ENCODE measurements at places on chromosomes 7 and 10.

GRCh38 chr7:100360135-100360854 lies 2.4 kb downstream of the PILRB start:
- no peak for DNase-seq

DNA sequence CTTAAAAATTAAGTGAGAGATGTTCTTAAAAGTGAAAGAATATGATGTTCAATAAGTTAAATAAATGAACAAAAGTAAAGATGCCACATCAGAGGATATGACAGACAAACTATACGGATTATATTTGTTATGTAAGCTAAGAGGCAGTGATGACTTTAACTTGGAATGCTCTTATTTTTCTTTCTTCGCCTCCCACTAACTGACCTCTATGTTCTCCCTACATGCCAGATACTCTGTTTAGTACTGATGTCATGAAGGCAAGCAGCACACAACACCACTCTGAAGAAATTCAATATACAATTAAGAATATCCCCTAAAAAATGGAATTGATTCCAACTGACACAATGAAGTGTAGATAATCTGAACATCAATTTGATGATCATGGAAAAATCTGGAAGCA lies 223.4 kb downstream of the DOCK4 start:
- DNase-seq: no peak

DNA sequence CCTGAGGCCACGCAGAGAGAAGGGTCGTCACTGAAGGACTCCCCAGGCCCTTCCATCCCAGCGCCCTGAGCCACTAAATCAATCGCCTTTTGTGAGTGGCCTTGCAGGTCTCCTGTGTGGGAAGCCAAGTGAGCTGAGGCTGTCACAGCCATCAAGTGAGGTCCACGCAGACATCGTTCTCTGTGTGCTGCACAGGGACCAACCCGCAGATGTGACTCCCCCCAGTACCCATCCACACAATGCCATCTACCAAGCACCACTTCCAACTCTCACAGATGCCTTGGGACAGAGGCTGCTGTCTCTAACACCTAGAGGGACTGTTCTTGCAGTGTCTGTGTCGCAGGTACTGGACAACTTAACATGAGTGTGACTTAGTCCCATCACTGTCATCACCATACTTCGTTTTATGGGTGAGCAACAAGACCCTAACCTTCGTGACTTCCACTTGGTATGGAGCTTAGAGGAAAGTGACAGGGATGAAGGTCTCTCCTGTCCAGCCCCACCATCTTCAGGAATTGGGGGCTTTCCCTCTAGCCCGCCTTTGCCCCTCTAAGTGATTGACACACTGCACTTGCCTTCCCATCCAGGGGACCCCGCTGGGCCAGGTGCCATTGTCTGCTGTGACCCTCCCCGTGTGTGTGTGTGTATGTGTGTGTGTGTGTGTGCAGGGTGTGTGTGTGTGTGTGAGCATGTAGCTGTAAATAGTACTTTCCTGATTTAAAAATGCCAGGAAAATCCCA lies 51.4 kb upstream of the TMEM72 start:
- DNase-seq: no peak

GRCh38 chr7:30351724-30352123 lies 67.3 kb downstream of the ZNRF2 start:
- DNase-seq: no peak

GRCh38 chr10:5530412-5530806 lies 5.6 kb downstream of the CALML3 start:
- DNase-seq: no peak

DNA sequence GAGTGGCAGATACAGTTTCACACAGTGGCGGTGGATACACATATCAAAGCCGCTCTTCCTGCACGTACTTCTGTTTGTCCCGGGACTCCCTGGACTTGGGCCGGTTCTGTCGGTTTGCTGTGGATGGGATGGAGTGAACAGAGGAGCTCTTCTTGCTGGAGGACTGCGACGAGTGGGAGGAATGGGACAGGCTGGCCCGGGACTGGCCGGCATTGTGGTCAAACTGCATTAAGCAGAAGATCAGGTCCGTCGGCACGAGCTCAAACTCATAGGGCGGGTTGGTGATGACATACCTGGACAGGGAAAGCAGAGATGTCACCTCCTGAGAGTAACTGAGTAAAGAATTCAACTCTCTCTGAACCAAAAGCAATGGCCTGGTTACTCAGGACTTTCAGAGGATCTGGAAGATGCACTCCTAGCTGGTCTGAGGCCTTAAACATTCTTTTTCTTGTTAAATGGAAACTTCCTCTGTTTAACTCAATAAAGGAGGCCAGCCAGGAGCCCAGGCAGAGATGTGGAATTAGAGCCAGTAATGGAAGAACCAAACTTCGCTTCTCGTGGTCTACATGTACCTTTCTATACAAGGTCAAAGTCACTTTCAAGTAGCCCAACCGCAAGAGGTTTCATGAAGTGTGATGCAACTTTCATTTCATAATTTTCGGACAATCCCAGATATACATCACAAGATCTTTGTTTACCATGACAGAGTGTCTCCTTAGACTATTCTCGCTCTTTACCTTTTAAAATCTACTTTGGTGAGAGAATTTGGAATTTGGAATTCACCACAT lies 750.2 kb downstream of the KCNMA1 start:
- DNase-seq: no peak

DNA sequence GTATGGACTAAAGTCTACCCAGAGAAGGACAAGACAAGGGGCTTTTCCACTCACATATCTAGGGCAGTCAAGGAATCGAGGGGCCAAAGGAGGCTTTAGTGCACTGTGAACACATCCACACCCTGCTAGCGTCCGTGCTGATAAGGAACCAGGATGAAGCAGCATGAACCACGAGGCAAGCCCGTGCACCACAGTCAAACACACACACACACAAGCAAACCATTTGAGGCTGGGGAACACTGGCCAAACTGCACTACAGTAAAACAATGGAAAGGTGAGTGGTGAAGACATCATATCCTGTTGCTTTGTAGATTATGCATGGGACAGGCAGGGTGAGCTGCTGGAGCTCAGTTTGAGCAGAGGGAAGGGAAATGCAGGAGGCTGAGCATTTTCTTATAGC lies 177.4 kb upstream of the CDCA7L start:
- DNase-seq: no peak

DNA sequence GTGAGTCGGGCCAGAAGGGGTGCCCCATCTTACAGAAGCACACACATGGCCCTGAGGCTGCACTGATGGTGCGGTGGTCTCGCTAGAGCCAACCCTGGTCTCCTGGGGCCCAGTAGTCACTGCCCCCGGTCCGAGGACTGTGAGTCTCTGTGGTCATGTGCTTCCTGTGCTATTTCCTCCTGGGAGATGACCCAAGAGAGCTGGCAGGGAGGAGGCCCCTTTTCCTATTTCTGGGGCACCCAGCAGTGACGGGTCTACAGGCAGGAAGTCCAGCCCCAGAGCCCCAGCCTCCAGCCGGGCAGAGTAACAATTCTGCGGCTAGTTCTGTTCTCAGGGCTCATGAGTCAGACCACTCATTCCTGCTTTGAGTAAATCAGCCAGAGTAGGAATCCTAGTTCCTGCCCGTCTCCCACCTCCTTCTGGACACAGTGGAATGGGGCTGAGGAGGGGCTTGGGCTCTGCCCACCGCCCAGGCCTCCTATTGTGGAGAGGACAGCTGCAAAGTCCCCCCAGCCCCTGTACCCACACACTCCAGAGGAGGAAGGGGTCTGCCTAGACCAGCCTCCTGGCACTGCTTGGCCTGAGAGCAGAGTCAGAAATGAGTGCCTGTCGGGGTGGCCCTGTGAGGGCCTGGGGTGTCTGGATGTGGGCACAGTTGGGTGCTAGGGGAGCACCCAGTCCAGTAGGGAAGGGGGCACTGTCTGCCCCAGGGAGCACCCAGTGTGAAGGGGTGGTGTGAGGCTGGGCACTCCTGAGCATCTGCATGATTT lies 80.5 kb upstream of the PPIF start:
- peak; percentile 42 for DNase-seq

DNA sequence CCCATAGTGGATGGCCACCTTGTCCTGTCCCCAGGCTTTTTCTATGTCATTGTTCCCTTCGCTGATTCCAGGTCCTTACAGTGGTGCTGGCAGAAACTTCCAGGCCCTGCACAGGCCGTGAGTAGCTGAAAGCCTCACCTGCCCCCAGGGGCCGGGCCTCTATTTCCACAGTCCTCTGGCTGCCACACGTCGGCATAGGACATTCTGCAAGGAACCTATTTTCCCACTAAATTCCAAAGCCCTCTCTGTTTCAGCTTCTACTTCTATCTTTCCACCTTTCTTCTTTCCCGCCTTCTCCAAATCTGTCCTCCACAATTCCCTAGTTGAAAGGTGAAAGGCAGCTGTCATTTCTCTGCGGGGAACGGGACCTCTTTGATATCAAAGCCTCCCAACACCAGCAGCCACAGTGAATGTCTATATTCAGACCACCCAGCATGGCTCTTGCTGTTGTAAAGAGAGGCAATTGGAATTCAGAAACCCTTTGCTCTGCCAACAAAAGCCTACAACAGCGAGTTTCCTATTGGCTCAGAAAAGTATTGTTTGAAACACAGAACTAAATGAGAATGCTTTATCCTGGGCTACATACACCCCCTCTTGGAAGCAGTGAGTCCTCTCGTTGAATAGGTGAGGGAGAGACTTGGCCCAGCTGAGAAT lies 607.7 kb downstream of the GALNT17 start:
- DNase-seq: no peak

DNA sequence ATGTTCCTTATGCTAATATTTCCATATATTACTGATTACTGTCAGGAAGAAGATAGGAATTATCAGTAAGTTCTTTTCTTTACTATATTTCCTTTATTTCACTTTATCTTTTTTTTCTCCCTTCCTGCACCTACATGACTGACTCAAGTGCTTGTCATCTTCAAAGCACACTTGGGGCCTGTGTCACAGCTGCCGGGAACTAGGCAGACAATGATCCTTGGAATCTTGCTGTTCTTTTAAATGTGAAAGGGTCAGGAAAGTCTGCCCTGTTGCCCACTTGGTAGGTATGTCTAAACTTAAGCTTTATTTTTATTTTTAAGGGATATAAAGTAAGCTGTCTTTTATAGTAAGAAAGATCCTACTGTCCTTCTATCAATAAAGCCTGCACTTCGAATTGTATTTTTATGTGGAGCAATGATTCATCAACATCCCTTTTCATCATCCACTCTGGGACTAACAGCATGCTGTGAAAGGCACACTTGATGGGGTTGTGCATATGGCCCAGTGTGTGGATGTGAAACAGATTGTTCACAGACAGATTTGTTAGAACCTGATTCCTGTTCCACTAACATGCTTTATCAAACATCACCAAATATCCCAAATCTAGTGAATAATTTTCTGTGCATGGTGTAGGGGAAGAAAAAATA lies 556.9 kb downstream of the DNAJB9 start:
- peak; percentile 11 for DNase-seq

- no peak for DNase-seq
Measured at GRCh38 chr7:6232534-6232933, 39.9 kb downstream of the CYTH3 start.

GRCh38 chr10:111491154-111491553 lies 414.3 kb downstream of the ADRA2A start:
- DNase-seq: no peak

GRCh38 chr7:74502216-74502891 lies 48.6 kb downstream of the GTF2IRD1 start:
- no peak for DNase-seq

DNA sequence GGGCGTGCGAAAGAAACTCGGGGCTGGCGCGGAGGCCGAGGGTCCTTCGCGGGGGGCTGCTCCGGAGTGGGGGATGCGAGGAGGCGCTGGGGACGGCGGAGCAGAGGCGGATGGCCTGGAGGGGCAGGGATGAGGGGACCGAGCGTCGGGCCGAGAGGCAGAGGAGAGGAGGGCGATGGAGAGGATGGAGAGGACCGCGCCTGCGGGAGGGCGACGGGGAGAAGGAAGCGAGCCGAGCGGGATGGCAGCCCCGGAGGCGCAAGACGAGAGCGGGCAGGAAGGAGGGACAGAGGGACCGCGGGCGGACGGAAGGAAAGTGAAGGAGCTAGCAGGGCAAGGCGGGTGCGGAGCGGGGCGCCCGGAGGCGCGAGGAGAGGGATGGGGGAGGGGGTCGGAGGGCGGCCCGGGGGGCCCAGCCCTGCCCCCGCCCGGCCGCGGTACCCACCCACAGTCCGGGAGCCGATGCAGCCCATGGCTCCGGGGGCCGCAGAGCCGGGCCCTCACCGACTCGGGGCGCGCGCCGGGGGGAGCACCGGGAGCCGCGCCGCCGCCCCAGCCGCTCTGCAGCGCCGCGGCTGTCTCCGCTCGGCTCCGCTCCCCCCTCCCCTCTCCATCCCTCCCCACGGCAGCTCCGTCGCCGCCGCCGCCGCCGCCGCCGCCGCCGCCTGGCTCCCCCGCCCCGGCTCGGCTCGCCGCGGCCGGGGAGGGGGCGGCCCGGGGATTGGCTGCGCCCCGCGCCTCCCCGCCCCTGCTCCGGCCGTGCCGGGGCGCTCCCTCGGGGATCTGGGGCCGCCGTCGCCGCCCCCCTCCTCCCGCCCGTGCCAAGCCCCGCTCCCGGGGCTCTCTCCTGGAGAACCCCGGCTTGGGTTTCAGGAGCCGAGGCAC lies at the start of gene FAM131B:
TSS of gene FAM131B (minus strand) at position 583 of the 885 bp plus-strand sequence. CDS start at position 473, 110 bp downstream.
- no peak for DNase-seq

GRCh38 chr7:112089551-112089950 lies 116.6 kb downstream of the DOCK4 start:
- DNase-seq: no peak
